NCI-H460 (cell line): ENCODE measurements at places on chromosomes 5 and 9.

GRCh38 chr9:125755340-125755739 lies 8.2 kb downstream of the PBX3 start:
- DNase-seq, result no peak

DNA sequence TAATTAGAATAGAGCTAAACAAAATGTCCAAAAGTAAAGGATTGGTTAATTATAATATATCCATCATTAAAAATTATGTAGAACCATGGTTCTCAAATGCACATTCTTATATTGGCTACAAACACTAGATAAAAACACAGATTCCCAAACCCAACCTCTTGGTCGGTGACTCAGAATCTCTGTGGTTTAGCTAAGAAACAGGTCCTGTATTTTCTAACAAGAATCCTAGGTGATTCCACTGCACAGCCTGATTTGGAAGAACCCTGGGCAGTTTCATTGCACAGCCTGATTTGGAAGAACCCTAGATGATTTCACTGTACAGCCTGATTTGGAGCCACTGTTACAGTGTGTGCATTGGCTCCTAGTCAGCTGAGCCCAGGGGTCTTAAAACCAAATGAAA lies 67.9 kb downstream of the KIAA1958 start:
- DNase-seq, result no peak

DNA sequence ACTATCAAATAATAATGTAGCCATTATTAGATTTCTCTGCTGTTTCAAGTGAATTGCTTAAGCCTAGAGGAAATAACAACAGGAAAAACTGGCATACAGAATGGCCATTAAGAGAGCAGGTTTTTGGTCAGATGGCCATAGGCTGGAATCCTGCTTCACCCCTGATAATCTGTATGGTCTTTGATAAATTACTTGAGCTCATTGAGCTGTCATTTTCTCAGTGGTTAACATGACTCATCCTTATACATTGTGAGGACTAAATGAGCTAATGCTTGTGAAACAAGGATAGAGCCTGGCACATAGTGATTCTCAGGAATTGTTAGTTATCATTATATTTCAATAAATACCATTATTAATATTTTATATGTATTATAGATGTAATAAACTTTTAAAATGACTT lies 516.5 kb downstream of the KIF4B start:
- no peak for DNase-seq

GRCh38 chr5:5652181-5652580 lies 229.7 kb downstream of the ICE1 start:
- DNase-seq, result no peak

DNA sequence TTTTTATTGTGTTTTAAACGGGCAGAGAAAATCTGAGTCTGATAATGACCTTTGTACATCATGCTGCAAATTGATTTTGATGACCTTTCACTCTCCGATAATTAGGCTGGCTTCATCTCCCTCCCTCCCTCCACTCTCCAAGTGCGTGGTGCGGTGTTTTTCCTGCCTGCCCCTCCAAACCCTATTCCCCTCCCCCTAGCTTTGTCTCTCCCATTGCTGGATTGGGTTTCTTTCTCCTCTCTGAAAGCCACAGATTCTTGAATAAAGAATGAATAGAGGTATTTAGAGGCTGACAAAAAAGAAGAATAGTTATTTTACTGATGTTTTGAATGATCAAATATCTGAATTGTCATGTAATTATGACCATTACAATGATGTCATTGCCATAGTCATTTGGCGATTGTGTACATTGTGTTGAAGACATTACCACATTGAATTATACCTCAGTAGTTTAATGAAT lies 571.1 kb upstream of the ZNF608 start:
- no peak for DNase-seq

GRCh38 chr5:168464214-168464613 lies 22.1 kb upstream of the RARS1 start:
- DNase-seq, result no peak

GRCh38 chr5:96660971-96661854 lies 963 bp upstream of the CAST start:
- no peak for DNase-seq

GRCh38 chr9:133958756-133959155 lies 33.4 kb downstream of the VAV2 start:
- DNase-seq, result no peak

GRCh38 chr9:134127616-134128015 lies 8.3 kb upstream of the WDR5 start:
- no peak for DNase-seq

DNA sequence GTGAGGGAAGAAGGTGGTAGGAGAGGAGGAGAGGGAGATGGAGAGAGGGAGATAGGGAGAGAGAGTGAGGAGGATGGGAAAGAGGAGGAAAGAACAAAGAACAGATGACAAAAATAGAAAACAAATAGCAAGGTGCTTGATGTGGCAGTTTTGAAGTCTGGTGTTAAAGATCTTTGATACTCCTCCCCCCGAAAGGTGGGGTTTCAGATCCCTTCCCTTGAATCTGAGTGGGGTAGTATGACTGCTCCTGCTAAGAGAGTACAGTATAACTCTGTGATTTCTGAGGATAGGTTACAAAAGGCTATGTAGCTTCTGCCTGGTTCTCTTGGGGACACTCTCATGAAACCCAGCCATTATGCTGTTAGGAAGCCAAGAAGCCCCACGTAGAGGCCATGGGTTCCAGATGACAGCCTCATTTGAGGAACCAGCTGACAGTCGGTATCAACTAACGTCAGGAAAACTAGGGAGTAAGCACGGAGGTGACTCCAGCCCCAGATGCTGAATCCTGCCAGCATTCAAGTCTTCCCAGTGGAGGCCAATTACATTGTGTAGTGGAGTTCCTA lies 102.1 kb downstream of the FANCC start:
- no peak for DNase-seq

DNA sequence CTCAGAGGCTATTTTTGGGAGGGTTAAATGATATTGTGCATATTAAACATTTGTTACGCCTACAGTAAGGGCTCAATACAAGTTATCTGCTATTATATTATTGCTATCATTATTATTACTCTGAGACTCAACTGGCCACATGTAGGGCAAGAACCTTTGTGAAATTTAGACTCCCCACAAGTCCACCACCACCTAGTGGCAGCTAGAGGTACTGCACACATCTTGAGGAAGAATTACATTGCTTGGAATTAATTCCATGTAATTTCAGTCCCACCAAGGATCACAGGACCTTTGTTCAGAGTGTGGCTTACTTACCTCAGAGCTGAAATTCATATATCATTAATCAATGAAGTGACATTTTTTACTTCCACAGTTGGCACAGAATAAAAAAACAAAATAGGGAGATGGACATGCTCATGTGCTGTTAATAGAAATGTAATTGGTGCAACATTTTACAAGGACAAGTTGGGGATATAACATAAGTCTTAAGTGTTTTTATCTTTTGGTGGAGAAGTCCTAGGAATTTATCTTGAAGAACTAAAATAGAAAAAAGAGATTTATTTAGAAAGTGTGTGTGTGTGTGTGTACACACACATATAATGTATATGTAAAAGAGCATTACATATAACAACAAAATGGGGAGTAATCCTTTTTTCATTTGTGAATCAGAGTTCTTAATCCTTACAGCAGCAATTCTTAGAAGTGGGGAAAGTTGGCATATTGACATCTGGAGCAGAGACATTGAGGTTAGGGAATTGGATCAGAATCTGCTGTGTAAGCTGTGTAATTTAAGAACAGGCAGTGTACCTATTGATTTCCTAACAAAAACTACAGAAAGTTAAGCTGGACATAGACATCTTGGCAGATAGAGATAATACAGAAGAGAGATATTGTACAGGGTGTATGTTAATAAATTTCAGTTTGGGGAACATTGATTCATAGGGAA lies 11.2 kb downstream of the MSANTD3 start:
- peak; percentile 80 for DNase-seq

- DNase-seq, result no peak
Observed at GRCh38 chr9:87179553-87180340, 232.4 kb upstream of the GAS1 start.

GRCh38 chr9:120928015-120928482 lies 1.5 kb upstream of the TRAF1 start:
- DNase-seq, result no peak

- peak; percentile 73 for DNase-seq
Observed at GRCh38 chr5:138336952-138337684, 948 bp upstream of the FAM53C start.

- no peak for DNase-seq
Observed at GRCh38 chr9:75885652-75886051, 4.8 kb upstream of the PCSK5 start.

DNA sequence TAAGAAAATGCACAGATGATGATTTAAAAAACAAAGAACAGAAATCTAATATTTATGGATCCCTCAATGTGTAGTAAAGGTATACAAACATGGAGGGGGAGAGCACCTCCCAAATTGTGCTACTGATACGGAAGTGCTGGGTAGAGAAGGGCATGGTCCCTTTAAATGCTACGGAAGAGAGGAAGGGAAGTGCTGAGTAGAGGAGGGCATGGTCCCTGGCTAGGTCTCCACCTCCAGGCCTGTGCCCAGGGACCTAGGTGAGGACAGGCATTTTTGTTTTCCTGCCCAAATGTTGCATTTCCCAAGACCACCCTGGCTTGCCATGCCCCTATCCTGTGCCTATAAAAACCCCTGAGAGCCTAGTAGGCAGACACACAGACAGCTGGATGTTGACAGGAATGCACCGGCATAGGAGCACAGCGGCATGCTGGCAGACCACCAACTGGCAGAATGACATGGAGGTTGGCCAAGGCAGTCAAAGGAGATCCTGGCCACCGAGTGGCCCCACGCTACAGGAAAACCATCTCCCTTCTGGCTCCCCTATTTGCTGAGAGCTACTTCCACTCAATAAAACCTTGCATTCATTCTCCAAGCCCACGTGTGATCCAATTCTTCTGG lies 62.1 kb upstream of the SPDL1 start:
- DNase-seq, result no peak

DNA sequence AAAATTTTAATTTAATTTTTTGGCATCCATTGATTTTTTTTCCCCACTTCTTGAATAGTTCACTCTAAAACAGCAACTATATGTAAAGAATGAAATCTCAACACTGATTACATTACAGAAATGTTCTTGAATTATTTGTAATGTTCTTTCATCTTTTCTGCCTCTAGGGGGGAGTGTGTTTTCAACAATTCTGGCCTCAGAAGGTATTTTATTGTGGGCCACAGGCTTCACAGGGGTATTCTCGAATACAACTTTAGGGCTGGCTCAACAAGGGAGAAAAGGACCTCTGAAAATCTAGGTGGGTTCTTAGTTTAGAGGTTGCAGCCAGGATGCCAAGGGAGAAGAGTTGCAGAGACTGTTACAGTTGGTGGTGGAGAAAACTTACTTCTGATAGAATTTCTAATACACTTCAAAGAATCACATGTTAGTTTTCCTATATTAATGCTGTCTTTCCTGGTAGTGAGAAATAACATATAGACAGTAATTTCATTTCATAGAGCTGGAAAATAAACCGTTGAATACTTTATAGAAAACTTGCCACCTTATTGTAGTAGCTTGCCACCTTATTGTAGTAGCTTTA lies 3.6 kb upstream of the NPR3 start:
- DNase-seq, result peak; percentile 44

- DNase-seq, result peak; percentile 64
Observed at GRCh38 chr5:14809369-14810155, 62.0 kb downstream of the ANKH start.

DNA sequence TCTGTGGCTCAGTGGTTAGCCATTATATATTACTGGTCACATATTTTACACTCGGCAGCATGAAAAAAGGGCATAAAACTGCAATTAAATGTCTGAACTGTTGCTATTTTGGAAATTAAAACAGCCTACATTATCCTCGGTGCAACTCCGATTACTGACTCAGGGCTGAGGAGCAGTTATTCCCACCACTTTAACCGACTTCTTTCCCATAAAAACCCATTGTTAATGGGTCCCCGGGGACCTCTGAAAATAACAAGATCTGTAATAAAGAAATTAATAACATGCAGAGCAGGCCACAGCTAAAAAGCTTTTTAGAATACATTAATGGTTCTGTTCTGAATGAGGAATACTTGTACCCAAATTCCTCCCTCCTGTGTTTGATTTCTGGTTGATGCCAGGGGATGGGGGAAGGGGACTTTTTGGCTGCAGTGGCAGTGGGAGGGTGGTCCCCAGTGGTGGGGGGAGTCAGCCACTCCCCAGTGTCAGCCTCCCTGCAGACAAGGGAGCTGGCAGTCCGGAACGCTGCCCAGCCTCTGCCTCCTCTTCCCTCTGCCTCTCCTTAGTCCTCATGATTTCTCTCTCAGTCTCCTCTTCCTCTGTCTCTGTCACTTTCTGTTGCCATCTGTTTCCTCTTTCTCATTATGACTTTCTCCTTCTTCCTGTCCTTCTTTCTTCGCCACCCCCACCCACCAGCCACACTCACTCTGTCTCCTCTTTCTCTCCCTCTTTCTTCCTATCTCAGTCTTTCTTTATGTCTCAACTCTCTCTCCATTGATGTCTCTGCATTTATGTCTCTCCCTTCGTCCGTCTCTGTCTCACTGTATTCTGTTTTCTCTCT lies 59.0 kb upstream of the ZBTB43 start:
- DNase-seq, result no peak

DNA sequence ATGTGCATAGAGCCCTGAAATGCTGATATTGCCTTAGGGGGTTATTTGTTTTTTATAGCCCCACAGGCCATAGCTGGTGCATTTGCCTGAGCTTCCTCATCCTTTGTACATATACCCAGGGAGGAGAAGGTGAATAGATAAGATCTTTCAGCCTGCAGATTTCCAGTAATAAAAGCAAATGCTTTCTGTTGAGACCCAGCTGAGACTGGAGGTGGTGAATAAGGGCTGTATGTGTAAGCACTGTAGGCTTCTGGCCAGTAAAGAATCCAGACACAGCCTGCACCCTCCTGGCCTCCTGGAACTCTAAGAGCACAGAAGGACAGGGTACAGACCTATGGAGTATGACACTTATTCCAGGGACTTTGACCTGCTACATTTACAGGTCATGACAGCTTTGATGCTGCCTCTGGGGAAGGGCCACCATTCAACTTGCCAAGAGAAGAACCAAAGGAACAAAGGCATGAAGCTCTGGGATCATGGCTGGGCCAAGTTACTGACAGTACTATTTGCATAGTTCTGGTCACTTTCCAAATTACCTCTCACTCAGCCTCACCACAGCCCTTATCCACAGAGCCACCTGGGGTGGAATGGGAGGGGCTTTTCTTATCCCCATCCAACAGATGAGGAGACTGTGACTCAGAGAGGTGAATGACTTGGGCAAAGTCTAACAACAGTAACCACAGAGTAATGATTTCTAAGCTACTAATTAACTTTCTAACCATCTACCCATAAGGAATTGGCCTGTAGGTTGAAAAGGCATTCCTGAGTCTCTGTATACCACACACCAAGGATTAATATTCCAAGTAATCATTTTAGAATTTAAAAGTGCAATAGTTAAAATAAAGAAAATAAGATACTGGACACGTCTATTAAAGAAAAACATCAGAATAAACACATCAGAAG lies 604.5 kb upstream of the KLF4 start:
- peak; percentile 1 for DNase-seq

GRCh38 chr5:116575326-116576052 lies 866 bp upstream of the SEMA6A start:
- no peak for DNase-seq
